ENCODE measurements at places on chromosomes 5 and 9.

DNA sequence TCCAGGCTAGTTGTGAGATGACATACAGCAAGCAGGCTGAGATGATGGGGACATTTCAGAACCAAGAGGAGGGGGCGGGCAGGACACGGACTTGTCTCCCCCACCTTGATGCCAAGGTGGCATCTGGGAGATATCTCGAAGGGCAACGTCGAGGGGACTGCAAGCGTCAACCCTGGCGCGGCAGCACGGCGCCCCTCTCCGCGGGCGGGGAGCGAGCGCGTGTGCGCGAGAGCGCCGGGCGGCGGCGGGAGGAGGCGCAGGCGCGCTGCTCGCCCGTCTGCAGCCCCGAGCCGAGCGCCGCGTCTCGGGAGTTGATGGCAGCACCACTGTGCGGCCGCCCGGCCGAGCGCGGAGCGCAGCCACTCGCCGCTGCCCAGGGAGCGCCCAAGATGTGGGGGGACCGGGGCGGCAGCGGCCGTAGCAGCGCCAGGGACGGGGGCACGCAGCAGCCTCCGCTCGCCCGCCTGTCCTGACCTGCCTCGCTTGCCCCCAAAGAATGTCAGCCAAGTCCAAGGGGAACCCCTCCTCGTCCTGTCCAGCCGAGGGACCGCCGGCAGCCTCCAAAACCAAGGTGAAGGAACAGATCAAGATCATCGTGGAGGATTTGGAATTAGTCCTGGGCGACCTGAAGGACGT, at the start of gene PRR16:
Gene PRR16 (plus strand): TSS at position 310 of the 636 bp plus-strand sequence.
- DNase-seq = peak; percentile 75

DNA sequence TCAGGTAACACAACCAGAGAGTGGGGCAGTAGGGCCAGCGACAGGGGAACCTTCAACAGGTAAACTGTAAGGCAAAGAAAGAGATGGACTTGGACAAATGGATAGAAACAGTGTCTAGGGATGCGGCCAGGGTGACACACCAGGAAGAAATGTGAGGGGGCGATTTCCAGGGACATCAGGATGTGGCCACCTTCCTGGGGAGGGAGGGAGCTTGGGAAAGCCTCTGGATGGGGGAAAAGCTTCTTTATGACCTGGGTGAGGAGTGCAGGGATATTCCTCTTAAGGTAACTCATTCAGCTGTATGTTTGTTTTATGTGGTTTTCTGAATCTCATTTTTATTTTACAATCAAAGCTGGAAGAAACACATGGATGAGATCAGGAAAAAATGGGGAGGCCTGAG, 11.9 kb upstream of the NXNL2 start:
- DNase-seq = no peak

DNA sequence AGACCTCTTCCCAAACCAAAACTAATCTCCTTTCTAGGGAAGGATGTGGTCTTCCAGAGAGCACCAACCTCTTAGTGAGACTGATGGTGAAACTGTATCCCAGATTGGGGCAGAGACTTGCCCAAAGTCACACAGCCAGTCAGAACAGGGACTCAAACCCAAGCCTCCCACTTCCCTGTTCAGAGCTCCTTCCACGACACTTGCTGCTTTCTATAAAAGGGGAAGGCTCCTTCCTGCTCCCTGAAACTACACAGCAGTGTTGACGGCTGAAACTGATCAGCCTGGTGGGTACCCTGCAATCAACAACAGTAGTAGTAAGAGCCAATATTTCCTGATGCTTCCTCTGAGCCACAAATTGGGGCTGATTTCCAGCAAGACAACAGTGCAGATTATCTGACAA, 1.5 kb downstream of the TOR2A start:
- no peak for DNase-seq

- DNase-seq = peak; percentile 44
Observed at GRCh38 chr5:154179846-154180710, 10.5 kb upstream of the GALNT10 start.

DNA sequence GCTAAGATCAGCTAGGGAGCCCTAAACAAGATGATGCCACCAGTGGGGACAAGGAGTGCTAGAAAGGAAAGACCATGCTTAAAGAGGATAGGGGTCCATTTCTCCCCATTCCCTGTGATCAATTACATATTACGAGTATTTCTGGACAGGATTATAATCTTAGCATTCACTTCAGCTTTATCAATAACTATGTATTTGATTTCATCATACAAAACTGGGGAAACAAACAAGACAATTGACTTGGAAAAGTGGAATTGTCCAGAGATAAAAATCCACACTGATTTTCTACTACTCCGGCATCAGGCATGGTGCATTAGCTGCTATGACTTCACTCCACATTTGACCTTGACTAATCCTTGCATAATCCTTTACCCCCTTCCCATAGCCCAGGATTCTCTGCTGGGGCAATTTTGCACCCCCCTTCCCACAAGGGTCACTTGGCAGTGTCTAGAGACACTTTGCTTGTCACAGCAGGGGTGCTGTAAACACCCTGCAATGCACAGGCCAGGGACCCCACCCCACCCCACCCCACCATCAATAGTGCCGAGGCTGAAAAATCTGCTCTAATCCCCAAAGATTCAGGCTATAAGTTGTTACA, 29.9 kb upstream of the UBE2QL1 start:
- DNase-seq = no peak

DNA sequence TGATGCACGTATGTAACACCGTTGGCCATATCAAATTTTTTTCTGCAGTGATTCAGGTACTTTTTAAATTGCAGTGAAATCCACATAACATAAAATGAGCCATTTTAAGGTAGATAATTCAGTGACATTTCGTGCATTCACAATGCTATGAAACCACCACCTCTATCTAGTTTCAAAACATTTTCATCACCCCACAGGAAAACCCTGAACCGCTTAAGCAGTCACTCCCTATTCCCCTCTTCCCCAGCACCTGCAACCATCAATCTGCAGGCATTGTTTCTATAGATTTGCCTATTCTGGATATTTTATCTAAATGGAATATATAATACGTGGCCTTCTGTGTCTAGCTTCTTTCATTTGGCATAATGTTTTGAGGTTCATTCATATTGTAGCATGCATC, 79.2 kb downstream of the BOD1 start:
- DNase-seq = no peak

DNA sequence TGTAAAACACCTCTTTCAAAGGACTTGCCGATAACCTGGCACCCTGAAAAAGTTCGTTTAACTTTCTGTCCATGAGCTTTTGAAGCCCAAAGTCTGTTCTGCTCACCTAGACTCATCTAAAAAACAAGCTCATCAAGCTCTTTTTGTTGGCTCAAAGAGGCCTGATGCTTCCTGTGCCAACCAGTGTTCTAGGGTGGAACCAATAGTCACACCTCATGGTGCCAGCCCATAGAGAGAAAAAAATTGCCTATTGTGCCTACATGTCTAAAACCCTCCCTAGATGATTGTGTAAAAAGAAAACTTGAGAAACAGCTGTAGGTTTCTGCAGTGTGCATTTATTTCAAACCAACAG, 4.7 kb downstream of the SH3RF2 start:
- no peak for DNase-seq

DNA sequence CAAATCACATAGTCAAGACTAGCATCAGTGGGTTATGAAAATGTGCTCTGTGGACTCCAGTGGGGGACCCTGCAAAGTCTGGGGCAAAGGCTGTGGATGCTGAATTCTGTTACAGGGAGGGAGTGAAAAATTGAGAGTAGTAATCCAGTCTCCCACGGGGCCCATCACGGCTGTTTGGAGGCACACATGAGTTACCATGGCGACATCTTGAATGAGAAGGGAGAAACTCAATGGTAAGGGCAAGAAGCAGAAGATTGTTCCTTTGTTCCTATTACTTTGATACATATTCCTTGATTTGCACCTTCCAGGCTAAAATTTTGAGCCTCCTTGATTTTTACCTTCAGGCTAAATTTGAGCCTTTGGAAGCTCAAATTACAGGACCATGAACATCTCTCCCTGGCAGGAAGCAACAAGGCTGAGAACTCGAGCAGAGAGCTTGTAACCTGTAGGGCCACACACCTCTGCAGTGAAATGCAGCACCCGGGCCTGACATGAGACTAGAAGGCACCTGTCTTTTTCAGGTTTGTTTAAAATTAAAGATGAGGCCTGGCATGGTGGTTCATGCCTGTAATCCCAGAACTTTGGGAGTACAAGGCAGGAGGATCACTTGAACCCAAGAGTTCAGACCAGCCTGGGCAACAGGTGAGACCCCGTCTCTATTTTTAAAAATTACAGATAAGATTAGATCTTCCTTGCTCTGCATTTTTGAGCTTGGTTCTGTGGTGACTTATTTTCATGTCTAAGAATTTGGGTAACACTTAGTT, 31.0 kb upstream of the ZFR start:
- DNase-seq = no peak

DNA sequence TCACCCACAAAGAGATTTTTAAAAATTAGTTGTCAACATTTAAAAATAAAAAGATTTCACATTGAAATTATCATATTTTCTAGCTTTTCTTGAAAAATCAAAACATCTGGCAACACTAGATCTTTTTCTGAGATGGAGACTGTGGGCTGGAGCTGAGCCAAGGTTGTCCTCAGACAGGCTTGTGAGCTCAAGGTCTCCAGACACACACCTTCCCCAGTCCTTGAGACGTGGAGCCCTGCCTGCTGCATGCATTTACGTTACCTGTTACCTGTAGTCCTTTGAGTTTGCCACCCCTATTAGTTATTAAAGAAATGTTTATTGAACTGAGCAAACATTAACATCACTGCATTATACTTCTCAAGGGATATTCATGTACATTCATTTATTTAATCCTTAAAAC, 87.5 kb upstream of the TLE1 start:
- no peak for DNase-seq

DNA sequence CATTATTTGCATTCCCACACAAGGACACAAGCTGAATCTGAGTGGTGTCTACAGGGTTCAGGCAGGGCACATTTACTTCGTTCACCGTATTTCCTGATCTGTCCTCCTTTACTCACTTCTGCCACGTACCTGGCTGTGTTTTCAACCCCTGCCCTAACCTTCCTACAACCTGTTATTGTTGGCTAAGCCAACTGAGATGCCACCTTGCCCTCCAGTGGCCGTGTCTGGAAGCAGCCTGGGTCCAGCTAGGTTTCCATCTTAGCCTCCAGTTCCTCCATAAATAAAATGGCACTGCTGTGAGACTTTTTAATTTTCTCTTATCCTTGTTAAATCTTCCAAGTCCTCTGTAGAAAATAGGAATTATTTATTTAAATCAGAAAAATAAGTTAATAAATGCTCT, 64.8 kb downstream of the ATP10B start:
- no peak for DNase-seq

GRCh38 chr9:21104787-21105186, 27.0 kb upstream of the IFNB1 start:
- DNase-seq = no peak

- no peak for DNase-seq
Observed at GRCh38 chr5:96235008-96235910, 197.8 kb downstream of the PCSK1 start.

GRCh38 chr5:17625686-17626085, 6.2 kb upstream of the TAF11L13 start:
- no peak for DNase-seq

DNA sequence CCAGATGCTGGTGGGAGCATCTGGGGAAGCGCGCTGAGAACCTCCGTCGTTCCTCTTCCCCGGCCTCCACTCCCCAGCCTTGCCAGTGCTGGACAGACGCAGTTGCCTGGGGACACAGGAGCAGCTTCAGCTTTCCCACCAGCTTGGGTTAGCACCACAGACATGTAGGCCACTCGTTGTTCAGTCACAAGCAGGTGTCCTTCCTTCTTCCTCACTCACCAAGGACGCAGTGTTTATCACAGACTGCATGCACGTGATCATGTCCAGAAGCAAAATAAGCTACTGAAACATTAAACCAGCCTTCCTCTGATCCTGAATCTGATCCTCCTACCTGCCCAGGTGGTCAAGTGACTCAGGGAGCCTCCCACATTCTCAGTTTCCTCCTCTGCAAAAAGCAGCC, 232.9 kb downstream of the SYK start:
- DNase-seq = no peak

DNA sequence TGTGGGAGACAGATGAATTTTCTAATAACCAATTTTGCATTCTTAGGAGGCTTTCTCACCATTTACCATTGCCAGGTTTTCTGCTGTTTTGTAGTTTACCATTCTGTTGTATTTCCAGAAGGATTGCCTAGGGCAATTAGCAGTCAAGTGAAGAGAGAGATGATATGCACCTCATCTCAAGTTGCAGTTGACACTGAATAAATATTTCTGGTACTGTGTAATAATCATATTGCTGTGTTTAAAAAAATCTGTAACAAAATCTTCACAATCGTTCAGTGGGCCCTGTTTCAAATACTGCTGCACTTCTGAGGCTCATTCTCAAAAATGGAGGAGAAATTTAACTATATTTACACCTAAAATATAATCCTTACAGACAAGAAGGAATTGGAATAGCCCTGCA, 706.1 kb upstream of the PTPRD start:
- DNase-seq = no peak

DNA sequence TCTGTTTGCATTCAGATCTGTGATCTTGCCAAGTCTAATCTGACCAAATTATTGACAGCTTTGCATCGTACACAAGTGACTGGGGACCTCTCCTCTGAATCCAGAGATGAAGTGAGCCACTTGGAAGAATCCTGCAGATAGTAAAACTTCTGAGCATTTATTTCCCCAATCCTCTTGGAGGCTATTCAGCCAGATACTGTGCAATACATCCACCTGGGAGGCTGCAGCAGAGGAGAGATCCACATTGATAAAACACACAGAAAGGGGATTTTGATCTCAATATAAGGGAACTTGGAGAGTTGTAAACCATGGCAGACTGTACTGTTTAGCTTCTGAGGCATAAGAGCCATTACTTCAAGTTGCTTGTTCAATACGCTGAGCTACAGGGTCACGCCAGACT, 654.6 kb downstream of the MTRR start:
- no peak for DNase-seq

DNA sequence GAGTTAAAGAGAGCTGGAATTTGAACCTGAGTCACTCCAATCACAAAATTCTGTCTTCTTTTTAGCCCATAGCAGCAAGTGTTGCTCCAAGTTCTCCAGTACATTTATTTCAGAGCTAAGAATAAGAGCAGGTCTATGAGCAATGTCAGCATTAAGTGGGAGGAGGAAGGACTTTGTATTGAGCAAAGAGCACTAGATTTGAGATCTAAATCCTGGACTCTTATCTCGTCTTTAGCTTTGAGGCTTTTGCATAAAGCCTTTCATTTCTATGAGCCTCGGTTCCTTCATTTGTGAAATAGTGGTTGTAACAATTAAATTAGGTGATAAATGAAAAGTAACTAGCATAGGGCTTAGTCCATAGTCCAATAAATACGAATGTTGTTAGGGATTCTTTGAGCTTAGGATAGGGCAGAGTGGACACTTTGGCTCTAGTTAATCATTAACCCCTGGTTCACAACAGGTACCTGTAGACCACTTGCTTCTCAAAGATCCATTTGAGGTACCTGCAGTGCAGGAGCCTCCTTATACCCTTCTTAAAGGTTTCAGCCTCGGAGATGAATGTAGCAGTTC, 464.1 kb upstream of the KLF4 start:
- DNase-seq = no peak

- no peak for DNase-seq
Observed at GRCh38 chr5:58871648-58872242, 288.9 kb downstream of the RAB3C start.

DNA sequence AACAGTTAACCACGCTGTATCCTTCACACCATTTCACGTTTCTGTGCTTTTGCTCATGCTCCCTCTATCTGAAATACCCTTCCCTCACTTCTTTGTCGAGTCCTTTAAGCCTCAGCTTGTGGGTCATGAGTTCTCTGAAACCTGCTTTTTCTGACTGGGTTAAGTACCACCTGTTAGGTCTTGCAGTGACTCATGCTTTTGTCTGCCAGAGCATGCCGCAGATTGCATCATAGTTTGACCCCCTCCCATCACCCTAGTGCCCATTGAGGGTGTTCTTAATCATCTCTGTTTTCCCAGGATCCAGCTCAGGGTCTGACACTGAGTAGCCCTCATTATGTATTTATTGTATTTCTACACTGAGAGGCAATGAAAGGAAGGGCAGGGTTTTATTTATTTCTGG, 190.2 kb downstream of the ASTN2 start:
- no peak for DNase-seq
